ENCODE measurements at places on chromosomes 6 and 20. TPM values are rescaled to one million over a fixed set of nuclear protein-coding genes. Genes with fewer than 3 reads are reported as not detected.

The ZNF165 gene
- total RNA-seq = 0.48 TPM

The PCSK2 gene
- 0.24 TPM for total RNA-seq

The MSH5 gene
- 7.7 TPM for total RNA-seq

The DEFB119 gene
- not detected for total RNA-seq

Data from posterior vena cava (tissue), 2 donors.